ENCODE measurements at places on chromosomes 11 and 22.

GRCh38 chr11:9219572-9219971 is 45.6 kb downstream of the DENND5A start:
- peak; percentile 57 for DNase-seq

- DNase-seq, result no peak
Measured at GRCh38 chr11:103436131-103436770, 327.0 kb downstream of the DYNC2H1 start.

- no peak for DNase-seq
Measured at GRCh38 chr11:26743622-26744021, 21.8 kb upstream of the SLC5A12 start.

- DNase-seq, result no peak
Measured at GRCh38 chr11:68472778-68473177, 12.2 kb downstream of the PPP6R3 start.

DNA sequence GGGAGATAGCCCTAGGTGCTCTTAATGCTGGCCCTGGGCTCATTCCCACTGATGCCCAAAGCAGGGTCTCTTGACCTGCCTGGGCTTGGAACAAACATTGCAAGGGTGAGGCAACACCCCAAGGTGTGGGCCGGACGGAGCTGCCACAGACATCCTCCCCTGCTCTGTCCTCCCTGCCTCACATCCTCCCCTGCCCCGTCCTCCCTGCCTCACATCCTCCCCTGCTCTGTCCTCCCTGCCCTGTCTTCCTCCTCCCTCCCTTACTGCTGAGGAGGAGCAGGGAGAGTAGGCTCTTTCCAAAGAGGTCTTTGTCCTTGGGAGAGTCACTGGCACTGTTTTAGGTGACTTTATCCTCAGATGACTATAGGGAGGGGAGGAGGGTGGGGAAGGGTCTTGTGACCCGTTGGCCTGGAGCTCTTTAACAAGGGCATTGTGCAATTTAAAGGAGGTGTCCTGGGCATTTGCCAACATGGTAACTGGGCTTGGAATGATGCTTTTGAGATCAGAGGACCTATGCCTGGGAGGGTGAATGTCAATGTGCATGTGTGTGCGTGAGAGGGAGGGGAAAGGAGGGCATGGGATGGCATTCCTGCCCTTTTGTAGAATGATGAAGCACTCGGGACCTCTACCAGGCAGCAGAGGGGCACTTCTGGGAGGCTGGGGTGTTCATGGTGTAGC is 700 bp downstream of the FAM180B start:
- no peak for DNase-seq

GRCh38 chr22:26265909-26266308 is 96.6 kb downstream of the SEZ6L start:
- no peak for DNase-seq

DNA sequence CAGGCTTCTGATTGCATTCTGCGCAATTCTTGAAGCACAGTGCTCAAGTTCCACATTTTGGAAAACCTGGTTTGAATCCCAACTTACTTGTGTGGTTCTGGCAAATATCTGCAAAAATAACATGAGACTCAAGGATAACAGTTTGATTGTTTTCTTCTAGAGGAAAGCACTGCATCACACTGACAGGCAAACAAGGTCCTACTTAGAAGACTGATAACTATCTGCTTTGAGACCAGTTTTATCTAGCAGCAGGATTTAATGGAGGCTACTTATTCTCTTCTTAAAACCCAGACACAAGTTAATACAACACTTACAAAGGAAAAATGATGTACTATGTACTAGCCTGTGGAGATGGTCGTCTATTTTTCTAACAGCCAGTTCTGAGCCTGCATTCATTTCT is 41.4 kb downstream of the RIC3 start:
- no peak for DNase-seq

DNA sequence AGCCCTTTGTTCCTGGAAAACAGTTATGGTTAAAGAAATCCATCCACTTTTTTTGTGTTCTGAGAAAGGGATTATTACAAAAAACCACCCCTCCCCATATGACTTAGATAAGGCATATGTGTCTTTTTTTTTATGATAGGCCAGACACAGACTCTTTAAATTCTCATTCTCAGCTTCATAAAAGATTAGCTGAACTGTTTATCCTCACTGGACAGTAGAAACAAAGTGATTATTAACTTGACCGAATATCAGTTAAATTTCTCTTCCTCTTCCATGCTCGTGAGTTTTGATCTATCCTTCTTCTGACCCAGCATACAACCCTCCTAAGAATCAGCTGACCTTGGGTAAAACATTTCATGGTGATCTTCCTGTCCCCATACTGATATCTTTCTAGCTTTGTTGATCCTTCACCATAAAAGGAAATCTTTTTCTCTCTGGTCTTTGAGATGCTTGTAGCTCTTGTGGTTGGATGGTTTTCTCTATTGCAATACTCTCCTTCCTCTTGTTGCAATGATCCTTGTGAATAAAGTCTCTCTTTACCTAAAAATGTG is 26.2 kb downstream of the OR2AG2 start:
- DNase-seq, result no peak

DNA sequence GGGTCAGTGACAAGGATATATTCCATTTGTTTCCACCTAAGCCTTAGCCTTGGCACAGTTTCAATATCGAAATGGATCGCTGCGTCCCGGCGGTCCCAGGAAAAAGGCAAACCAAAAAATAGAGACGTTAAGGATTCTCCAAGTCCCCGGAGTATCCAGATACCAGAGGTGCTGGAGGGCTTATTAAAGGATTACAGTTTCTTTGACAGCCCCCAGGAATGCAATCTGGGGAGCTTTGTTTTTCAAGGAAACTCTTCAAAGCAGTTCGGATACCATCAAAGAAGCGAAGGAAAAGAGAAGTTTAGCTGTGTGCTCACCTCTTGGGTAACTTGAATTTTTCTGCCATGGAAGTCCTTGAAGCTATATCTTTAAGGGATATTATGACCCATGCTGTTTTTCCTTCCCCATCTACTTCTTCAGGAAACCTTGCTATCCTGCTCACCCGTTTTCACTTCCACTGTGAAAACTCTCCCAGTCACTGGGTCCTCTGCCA is 600 bp upstream of the GPR83 start:
- DNase-seq, result no peak

- DNase-seq, result no peak
Measured at GRCh38 chr22:29762263-29762662, 4.5 kb downstream of the ZMAT5 start.

- no peak for DNase-seq
Measured at GRCh38 chr11:112481893-112482292, 221.2 kb upstream of the PLET1 start.

- no peak for DNase-seq
Measured at GRCh38 chr11:2698386-2699184, 1.2 kb downstream of the KCNQ1OT1 start.

- peak; percentile 45 for DNase-seq
Measured at GRCh38 chr22:37190262-37190780, 2.3 kb upstream of the C1QTNF6 start.

GRCh38 chr22:19138217-19139000 is 6.0 kb downstream of the ESS2 start:
- no peak for DNase-seq

- DNase-seq, result no peak
Measured at GRCh38 chr11:58958500-58958899, 19.2 kb downstream of the GLYATL1 start.

GRCh38 chr11:74157169-74157568 is 13.6 kb downstream of the C2CD3 start:
- DNase-seq, result no peak

GRCh38 chr22:35051013-35051535 is 14.9 kb upstream of the ISX start:
- no peak for DNase-seq

DNA sequence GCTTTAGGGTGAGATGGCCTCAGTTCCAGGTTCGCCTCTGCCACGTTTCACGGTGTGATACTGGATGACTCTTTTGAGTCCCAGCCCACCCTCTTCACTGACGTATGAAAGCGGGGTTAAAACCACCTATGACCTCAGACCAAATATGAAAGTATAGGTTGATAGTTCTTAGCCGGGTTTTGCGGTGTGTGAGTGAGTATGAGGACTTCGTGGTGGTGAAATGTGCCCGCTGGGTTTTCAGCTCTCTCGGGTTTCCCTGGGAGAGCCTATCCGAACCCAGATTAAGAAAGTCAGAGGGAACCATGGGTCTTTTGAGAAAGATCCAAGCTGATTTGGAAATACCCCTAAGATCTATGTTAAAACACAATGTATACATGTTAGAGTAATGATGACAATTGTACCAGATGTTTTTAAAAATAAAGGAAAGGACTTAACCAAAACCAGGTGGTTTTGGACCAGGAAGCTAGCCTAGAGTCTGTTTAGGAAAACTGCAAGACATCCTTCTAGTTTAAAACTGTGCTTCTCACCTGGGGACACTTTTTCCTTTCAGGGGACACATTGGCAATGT is 25.8 kb upstream of the ST3GAL4 start:
- no peak for DNase-seq

- DNase-seq, result peak; percentile 63
Measured at GRCh38 chr22:43945632-43946383, 9.4 kb upstream of the SAMM50 start.

- DNase-seq, result no peak
Measured at GRCh38 chr22:47705350-47705749, 942.9 kb downstream of the TBC1D22A start.

GRCh38 chr11:61764606-61765260 is 12.3 kb downstream of the MYRF start:
- DNase-seq, result peak; percentile 83

DNA sequence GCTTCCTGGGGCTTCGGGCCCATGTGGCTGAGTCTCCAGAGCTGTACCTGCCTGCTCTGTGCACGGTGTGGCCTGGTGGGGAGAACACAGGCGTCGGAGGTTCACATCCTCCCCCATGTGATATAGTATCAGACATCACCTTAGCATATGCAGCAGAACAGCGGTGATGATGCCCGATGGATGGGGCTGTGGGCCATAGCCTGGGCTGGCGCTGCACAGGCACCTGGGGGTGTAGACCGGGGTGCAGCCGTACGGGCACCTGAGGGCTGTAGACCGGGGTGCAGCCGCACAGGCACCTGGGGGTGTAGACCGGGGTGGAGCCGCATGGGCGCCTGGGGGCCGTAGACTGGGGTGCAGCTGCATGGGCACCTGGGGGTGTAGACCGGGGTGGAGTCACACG is 29.2 kb downstream of the NADSYN1 start:
- no peak for DNase-seq

DNA sequence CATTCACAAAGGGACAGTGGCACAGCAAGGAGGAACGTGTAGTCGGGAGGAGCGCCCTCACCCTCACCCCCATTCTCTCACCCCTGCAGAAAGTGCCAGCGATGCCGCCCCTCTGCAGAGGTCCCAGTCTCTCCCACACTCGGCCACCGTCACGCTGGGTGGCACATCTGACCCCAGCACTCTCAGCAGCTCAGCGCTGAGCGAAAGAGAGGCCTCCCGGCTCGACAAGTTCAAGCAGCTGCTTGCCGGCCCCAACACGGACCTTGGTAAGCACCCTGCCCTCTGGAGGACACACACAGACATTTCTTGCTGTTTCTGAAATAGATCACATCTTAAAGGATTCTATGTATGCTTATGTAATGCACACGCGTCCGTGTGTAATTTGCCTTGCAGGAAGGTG is 34.9 kb downstream of the TBC1D22A start:
- peak; percentile 40 for DNase-seq

GRCh38 chr11:64360448-64360921 is 1.5 kb downstream of the RPS6KA4 start:
- no peak for DNase-seq

- DNase-seq, result no peak
Measured at GRCh38 chr11:92480499-92480898, 255.9 kb downstream of the FAT3 start.

GRCh38 chr22:49088801-49089791 is 738.6 kb downstream of the BRD1 start:
- DNase-seq, result no peak

GRCh38 chr11:5007561-5007960 is 12.9 kb downstream of the OR51L1 start:
- DNase-seq, result no peak

- DNase-seq, result no peak
Measured at GRCh38 chr22:50207383-50208140, 6.8 kb downstream of the SELENOO start.

DNA sequence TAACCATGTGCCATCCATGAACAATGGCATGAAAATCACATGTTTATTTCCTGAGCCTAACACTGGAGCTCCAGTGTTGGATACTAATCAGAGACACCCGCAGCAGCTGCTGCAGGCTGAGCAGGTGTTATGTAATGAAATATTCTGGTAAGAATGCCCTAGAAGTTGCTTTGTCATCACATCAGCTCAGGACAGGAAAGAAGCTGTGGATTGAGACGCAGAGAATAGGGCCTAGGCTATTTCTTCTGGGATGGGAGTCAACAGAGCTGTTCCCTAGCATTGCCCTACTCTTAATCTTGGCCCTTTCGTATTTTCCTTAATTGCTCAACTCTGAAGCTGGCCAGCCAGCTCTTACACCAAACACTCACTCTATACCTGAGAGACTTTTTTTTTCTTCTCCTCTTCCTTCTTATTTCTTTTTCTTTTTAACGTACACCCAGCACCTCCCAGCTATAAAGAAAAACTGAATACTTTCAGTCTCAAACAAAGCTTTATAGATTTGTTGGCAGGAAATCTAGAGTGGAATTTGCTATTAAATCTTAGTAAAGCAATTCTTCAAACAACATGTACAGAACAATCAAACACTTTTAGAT is 31.9 kb downstream of the RASSF10 start:
- DNase-seq, result no peak

DNA sequence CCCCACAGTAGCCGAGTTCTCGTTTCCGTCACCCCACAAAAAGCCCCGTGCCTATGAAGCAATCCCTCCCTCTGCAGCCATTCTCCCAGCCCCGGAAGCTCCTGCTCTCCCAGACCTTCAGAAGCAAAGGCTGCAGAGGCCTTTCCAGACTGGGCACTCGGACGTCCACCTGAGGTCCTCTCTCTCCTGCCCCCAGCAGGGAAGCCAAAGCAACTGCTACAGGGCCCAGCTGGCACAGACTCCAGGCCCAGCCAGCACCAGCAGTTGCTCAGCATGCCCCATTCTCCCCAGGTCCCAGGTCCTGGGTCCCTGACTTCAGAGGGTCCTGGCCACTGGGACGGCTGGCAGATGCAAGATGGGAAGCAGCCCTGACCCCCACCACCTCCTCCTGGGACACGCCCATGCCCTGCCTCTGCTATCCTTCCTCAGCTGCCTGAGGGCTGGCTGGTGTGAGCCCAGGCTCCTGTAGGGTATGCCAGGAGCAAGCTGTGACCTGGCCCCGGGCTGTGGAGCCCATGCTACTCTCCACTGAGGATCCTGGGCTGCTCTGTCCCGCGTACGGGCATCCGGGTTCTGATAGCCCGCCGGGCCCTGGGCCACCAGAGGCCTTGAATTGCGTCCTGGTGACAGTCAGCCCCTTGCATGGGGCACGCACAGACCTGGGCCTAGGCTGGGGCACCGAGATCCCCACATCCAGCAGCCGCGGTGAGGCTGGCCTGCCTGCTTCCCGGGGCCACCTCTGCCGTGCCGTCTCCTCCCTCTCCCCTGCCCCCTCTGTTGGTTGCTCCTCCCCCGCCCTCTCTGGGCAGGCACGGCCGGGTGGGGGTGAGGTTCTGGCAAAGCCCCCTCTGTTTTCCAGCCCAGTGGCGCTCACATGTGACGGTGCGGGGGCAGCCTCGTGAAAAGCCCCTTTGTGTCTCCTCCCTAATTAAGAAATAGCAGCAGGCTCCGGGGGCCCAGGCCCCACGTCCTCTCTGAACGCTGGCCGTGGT is 1310.3 kb downstream of the BRD1 start:
- DNase-seq, result no peak

GRCh38 chr11:97610854-97611253 is 1221.0 kb downstream of the JRKL start:
- no peak for DNase-seq

Data from fibroblast of villous mesenchyme (primary cell).